ENCODE measurements at places on chromosomes 7 and 10.
A peak's percentile ranks its signal among the peaks of the same experiment; 100 is the strongest.

DNA sequence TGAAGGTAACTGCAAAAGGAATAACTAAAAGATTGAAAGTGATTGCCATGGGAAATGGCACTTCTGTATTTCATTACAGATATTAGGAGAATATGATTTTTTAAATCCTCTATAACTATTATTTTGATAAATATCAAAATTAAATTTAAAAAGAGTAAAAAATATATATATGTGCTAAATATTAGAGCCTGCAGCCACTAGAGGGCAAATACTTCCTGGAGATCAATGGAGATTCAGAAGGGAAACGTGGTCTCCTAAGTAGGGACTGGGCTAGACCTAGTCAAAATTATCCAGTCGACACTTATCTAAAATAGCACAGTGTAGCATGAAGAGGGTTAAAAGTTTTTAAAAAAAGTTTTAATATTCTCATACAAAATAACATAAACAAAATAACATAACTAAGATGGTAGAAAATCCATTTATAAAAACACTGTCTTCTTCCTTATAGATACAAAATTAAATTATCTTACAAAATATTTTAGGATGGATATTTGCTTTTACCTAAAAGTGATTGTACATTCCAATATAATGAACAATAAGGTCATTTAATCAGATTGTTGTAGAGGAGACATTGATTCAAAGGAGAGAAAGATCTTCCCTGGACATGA, 434.3 kb downstream of the MDFIC start:
- no peak for DNase-seq

DNA sequence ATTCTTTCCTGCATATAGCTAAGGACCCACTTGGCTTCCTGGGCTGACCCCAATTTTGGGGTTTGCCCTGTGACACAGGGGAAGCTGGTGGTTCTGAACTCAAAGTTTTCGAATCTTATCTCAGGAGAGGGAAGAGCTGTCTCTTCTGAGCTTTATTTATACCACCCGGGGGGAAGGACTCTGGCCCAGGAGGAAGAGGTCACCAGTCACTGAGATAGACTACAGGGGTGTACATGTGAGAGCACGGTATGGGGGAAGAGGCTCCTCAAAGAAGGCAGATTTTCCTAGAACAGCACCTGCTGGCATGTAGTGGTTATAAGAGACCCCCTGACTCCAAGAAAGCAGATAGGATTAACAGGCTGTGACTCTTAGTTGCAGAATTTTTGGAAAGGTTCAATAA, 101.8 kb upstream of the ELMO1 start:
- DNase-seq, result no peak

GRCh38 chr10:111075577-111076185, 1.1 kb upstream of the ADRA2A start:
- DNase-seq, result no peak

- no peak for DNase-seq
Measured at GRCh38 chr7:157521752-157522151, 184.9 kb downstream of the DNAJB6 start.

GRCh38 chr7:26052706-26053105, 99.3 kb upstream of the NFE2L3 start:
- no peak for DNase-seq

- DNase-seq, result no peak
Measured at GRCh38 chr10:36182179-36182566, 540.1 kb upstream of the FZD8 start.

- no peak for DNase-seq
Measured at GRCh38 chr7:27782849-27783248, 42.9 kb downstream of the TAX1BP1 start.

- DNase-seq, result no peak
Measured at GRCh38 chr10:6207658-6208057, 4.9 kb downstream of the PFKFB3 start.

GRCh38 chr10:125095228-125095627, 65.1 kb downstream of the CTBP2 start:
- DNase-seq, result no peak

- no peak for DNase-seq
Measured at GRCh38 chr10:8211631-8212030, 157.1 kb downstream of the GATA3 start.

- DNase-seq, result no peak
Measured at GRCh38 chr10:37860494-37861190, 3.2 kb upstream of the ZNF248 start.

DNA sequence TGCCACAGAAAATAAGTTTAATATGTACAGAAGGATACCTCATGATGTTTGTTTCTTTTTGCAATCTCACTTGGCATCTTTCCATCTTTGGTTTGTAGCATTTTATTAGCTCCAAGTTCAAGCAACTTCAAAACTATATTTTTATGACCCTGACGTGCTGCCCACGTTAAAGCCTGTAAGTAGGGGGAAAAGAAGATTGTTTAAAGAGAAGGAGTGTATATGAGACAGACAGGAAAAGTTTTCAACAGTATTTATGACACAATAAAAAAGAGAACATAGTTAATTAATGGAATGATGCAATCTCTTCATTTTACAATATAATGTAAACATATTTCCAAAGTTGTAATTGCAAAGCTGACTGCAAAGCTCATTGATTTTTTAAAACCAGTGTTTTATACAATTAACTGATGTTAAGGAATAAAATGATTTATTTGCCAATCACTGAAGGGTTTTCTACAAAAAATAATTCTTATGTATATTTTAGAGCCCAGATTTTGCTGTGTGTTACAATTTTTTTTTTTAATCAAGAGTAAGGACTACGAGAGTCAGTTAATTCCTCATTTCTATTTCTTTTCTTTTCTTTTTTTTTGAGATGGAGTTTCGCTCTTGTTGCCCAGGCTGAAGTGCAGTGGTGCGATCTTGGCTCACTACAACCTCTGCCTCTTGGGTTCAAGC, 42.5 kb downstream of the ASZ1 start:
- DNase-seq, result no peak

GRCh38 chr7:66518151-66518691, 110.5 kb upstream of the KCTD7 start:
- no peak for DNase-seq

- DNase-seq, result no peak
Measured at GRCh38 chr10:101797403-101798059, 14.3 kb upstream of the NPM3 start.

GRCh38 chr10:130141038-130141437, 4.8 kb downstream of the GLRX3 start:
- DNase-seq, result no peak

GRCh38 chr7:148044173-148044572, 546.4 kb upstream of the C7orf33 start:
- no peak for DNase-seq

GRCh38 chr7:137925754-137926153, 76.1 kb downstream of the CREB3L2 start:
- DNase-seq, result no peak

DNA sequence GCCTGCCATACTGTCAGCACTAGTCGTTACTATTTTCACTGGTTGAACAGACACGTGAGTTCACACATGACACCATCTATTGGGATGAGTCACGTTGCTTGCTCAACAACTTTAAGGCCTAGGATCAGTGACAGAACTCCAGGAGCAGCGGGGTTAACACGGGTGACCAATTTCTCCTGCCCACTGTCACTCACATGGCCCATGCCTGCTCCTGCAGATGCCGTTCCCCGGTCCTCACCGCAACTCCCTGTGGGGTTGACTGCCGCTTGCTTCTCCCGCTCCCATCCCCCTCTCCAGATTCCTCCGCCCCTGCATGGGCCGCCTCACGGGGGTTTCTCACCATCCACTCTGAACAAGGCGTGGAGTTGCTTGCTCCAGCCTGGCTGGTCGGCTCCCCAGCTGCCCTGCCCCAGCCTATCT, 128.2 kb downstream of the TAX1BP1 start:
- DNase-seq, result no peak

DNA sequence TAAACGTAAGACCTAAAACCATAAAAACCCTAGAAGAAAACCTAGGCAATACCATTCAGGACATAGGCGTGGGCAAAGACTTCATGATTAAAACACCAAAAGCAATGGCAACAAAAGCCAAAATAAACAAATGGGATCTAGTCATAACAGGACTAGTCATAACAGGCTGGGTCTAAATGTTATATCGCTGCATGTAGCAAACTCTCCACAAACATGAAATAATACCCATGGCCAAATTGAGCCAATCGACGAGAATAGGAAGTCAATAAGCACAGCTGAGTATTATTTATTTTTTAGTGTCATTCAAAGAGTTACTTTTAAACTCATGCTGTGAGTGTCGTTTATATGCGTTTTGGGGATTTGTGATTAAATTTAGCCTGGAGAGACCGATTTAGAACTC, 225.1 kb downstream of the TFEC start:
- DNase-seq, result no peak

DNA sequence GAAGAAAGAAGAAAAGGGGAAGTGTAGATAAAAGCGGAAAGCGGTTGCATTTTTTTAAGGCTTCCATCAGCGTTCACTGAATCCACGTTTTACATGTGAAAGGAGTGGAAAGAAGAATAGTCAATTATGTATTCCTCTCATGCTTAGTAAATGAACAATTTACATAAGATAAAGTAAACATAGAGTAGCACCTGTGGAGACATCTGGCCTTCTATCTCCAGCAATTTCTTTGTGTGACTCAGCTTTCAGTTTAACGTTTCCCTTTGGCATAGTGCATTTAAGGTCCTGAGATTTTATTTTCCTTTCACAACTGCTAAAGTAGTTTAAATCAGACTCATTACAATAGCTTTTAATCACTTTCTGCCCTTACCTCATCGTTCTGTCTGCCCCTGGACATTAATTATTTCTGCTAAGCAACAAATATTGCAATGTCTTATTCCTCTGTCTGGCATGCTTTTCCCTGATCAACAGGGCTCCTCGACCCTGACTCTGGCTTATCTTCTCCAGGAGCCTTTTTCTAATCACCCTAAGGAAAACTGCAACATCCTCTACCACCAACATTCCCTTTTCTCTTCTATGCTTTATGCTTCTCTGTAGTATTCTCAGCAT, 383.5 kb upstream of the VWC2 start:
- DNase-seq, result peak; percentile 24

DNA sequence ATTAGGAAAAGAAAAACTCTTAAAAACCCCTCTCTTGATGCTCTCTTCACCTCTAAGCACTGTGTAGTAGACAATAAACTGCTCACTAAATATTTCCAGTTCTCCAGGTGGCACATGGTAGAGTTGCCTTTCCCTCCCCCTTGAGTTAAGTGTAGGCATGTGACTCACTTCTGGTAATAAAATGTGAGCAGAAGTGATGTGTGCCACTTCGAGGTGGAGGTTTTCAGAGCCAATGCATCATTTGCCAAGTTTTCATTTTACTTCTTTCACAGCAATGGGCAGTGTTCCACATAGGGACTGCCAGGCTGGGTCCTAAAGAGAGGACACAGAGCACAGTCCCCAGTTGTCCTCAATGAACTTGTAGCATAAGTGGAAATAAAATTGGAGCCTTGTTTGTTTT, 131.6 kb upstream of the NPY start:
- DNase-seq, result no peak
